ENCODE measurements at places on chromosomes 4 and X.

- DNase-seq = no peak
Measured at GRCh38 chrX:97398030-97398551, 514.4 kb downstream of the RPA4 start.

DNA sequence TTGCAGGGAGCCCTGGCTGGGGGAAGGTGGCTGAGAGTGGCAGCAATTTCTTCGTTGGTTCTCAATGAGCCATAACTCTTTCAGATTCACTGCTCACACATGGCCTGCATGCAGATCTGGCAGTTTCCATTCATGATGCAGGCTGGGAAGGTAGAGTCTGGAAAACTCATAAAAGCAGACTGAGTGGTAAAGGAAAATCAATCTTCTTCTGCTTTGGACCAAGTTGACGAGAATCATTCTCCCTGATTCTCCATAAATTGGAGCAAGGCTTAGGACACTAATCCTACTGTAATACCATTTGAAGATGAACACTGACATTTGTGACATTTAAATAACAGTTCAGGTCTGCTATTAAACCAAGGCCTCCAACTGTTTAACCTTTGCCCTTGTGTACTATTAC is 35.3 kb upstream of the HAND2 start:
- no peak for DNase-seq

DNA sequence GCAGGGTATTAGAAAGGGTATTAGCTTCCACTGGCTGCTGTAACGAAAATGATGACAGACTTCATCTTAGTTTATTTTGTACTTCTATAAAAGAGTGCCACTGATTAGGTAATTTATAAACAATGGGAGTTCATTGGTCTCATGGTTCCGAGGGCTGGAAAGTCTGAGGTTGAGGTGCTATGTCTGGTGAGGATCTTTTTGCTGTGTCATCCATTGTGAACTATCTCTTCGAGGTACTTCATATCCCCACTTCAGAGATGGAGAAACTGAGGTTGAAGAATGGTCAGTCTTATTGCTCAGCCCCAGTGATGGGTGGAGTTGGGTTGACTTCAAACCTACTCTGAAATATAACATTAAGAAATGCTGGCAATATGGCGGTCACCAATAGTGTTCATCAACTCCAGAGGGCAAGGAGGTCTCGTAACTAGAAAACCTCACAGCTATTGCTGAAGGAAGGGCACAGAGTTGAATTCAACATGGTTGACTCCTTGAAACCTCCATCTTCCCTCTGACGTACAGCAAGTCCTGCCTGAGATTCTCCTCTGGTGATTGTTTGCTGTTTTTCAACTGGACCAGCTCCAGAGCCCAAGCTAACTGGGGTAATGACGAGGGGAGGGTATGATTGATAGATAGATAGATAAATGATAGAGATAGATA is 53.6 kb upstream of the SHOX start:
- DNase-seq = no peak

DNA sequence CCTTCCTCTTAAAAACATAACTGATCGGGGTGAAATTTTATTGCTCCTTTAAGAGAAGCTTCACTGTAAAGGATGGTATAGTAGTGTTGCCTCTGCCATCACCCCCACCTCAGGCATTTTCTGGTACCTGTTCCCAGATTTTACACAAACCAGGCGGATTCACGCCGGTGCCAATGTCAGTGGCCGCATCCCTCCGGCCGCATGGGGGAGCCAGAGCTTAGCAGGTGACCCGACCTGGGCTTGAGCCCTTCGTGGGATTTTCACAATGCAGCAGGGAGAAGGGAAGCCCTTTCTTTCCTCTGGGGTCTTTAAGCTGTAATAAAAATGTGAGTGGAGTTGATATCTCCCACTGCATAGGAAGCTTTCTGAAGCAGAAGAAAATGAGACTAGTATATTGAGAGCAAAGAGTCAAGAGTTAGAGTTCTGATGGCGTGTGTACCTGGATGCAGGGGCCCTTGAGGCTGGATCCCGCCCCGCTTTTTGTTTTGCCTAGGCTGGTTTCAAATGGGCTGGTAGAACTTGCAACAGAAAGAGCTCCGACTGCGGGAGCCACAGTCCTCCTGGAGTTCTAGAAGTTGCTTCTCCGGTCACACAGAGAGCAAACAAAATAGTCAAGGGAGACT is 59.4 kb downstream of the POLR2B start:
- peak; percentile 84 for DNase-seq

Data from endothelial cell (in vitro differentiated cells).